Aorta (tissue), 5 donors: ENCODE measurements at places on chromosomes 1 and 21. TPM values are rescaled to one million over a fixed set of nuclear protein-coding genes. Genes with fewer than 3 reads are reported as not detected.
A peak's percentile ranks its signal among the peaks of the same experiment; 100 is the strongest.

TMEM9 gene
- polyA plus RNA-seq = 77.7 TPM

DNA sequence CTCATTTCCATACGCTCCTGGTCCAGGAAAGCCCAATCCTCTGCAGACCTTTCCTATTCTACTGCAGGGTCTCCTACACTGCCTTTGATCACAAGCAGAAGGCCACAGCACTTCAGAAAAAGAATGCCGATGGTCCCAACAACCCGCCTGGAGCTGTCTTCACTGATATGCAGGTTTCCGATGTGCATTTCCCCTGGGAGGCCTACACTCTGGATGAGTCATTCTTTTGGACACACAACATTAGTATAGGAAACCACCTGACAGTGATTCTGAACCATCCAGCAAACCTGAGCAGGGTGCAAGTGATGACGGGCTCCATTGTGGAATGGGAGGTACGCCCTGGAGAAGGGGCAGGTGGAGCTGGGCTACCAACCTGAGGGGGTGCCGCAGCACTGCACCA lies 15.0 kb downstream of the PCAT6 start:
- DNase-seq = no peak

DNA sequence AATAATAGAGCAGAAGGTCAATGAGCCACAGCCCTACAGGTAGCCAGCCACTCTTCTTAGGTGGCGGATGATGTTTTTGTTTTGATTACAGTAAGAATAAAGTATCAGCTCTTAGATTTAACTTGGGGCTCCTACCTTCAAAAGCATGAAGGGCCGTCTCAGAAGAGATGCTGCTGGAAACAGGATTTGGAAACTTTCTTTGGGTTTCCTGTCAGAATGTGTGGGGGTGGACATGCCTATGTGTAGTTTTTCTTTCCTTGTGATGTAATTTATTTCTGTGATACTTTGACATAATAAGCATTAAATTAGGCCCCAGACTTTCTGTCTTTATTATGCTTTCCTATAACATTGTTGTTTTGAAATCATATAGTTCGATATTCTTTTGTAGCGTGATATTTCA lies 1.5 kb downstream of the RAP1A start:
- DNase-seq = no peak

CFAP74 gene
- not detected for polyA plus RNA-seq

GRCh38 chr1:62637392-62638105 lies 40.2 kb downstream of the ANGPTL3 start:
- DNase-seq = no peak

DNA sequence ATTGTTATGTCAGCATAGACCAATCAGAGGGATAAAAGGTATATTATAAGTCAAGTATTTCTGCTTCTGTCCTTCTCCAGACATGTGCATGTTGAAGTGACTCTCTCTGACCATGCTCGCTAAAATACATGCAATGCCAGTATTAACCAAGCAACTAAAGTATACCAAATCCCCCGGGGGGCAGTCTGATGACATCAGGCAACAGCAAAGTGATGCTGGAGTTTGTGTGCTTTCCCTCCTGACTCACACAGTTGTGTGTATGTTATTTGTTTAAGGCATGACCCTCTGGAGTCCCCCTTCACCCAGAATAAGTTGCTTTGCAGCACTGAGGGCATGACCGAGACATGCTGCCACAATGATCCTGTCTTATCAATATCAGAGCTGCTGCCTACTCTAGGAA lies 2.1 kb downstream of the BRINP2 start:
- DNase-seq = no peak

GRCh38 chr1:93591676-93592550 lies 89.7 kb downstream of the BCAR3 start:
- DNase-seq = no peak

DNA sequence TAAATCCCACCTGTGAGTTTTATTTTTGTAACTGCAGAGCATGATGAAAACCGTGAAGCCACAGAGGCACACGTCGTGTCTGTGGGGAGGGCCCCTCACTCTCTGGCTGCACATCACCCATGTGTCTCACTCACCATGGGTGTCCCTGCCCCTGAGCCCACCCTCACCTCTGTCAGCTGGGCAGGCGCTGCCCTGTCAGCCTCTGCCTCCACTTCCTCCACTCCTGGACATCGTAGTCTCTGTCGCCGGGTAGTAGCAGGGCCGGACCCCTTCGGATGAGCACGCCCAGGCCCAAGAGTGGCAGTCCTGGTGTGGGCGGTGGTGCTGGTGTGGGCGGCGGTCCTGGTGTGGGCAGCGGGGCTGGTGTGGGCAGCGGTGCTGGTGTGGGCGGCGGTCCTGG lies 37.3 kb downstream of the COL18A1 start:
- DNase-seq = peak; percentile 27

- peak; percentile 94 for DNase-seq
These were observed 10.7 kb downstream of the OPTC start for GRCh38 chr1:203504400-203505250.

SH2D2A gene
- 0.38 TPM for polyA plus RNA-seq

GRCh38 chr1:113657556-113658063 lies 101.7 kb downstream of the PHTF1 start:
- DNase-seq = no peak

DNA sequence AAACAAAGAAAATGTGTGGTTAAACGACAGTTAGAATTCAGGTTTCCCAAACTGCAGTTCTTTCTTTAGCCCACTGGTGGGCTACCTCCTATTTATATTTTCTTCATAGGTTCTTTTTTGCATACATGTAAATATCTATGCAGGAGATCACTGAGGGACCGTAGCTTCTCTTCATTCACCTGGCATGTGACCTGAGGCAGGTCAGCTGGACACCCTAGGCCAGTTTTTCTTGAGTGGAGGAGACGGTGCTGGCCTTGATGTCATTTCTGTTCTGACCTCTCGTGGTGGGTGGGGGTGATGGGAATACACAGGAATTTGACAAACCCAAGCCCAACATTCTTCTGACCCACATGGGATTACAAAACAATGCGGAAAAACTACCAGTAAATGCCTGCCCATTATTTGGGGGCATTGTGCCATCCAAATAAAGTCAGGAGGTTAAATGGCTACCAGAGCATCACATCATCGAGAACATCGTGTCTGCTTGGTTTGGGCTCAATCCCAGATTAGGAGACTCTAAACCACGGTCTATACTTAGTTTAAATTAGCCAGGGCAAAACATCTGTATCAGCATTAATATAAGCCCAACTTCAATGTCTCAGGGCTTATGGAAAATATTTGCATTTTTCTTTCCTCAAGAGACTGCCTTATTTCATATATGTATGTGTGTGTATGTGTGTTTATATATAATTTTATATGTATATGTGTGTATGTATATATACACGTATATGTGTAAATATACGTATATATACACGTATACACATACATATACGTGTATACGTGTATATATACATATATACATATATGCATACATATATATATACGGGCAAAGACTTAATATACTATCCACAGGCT lies 7.4 kb upstream of the IRF2BP2 start:
- no peak for DNase-seq

GRCh38 chr1:115295904-115296696 lies 41.9 kb downstream of the NGF start:
- DNase-seq = no peak

- DNase-seq = no peak
These were observed 94.7 kb downstream of the ATP1B1 start for GRCh38 chr1:169201084-169201619.

GRCh38 chr1:115182012-115182715 lies 92.9 kb upstream of the TSPAN2 start:
- no peak for DNase-seq

DNA sequence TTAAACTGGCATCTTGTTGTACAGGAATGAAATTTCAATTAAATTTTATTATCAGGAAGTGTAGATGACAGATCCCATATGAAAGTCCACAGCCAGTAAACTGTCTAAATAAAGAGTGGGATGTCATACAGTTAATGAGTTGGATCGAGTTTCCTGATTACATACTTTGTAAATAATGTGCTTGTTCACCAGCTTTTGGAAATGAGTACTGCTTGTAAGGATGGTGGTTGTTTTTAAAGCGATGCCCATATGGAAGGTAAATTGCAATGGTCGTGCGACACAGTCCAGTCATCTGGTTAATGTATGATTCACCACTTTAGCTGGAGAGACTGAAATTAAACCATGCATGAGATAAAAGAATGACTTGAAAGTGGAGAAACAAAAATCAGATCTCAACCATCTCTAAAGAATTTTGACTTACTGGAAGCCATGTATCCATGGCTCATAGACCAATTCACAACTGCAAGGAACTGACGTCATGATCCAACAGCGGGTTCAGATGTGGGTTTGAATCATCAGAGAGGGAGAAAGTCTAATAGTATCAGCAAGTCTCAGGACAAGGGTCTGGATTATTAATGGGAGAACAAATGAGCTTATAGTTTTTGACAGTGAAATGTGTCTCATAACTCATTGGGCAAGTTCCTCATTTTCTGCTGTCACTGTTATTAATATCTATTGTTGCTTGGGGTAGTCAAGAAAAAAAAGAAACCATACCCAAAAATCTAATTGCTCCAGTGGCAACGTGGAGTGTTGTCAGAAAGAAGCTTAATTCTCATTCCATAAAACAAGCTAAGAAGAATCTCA lies 49.0 kb downstream of the MAP10 start:
- DNase-seq = no peak

ANKRD45 gene
- 0.28 TPM for polyA plus RNA-seq

GRCh38 chr1:116806245-116806644 lies 52.0 kb downstream of the CD2 start:
- no peak for DNase-seq

GRCh38 chr1:212228076-212228475 lies 57.1 kb upstream of the PPP2R5A start:
- DNase-seq = no peak

- DNase-seq = no peak
These were observed 24.1 kb downstream of the EIF4G3 start for GRCh38 chr1:21152423-21153100.

KCTD3 gene
- 20.2 TPM for polyA plus RNA-seq

DNA sequence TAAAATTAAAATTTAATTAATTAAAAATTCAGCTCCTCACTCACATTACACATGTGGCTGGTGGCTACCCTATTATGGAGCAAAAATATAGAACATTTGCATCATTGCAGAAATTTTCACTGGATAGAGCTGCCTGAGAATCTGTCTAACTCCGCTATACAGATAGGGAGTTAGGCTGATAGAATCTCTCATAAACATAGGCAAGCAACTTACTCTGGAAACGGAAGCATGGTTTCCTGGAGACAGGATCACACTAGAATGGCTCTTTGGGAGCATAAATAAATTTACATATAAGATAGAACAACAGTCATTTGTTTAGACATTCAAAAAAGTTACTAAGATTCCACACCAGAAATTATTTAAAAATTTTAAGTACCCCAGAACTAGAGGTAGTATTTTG lies 12.2 kb upstream of the LAMC2 start:
- DNase-seq = no peak

- no peak for DNase-seq
These were observed 6.2 kb downstream of the MTF1 start for GRCh38 chr1:37853157-37853556.

FAM72A gene
- polyA plus RNA-seq = 0.79 TPM

GRCh38 chr1:78913950-78914349 lies 92.6 kb downstream of the ADGRL4 start:
- DNase-seq = no peak

DNA sequence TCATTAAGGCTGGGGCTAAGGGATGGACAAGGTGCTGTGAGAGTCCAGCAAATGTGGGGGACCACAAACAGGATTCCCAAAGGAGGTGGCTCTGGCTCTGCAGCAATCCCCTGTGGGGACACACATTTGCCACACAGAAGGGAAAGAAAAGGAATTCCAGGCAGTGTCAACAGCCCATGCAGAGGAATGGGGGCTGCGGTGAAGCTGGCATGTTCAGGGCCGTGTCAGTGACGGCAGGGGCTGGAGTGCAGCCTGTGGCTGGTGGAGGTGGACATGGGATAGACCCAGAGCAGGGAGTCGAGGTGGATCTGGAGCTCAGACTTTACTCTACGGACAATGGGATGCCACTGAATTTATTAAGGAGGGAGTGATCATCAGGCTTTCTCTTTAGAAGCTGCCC lies 183.2 kb downstream of the TRABD2B start:
- DNase-seq = peak; percentile 43

METTL18 gene
- 5.2 TPM for polyA plus RNA-seq

- DNase-seq = no peak
These were observed 30.1 kb upstream of the IL10 start for GRCh38 chr1:206802401-206802800.

CAPN9 gene
- 6.0 TPM for polyA plus RNA-seq

LRRC7 gene
- polyA plus RNA-seq = 0.13 TPM

S100A7 gene
- polyA plus RNA-seq = not detected

- DNase-seq = no peak
These were observed 14.4 kb downstream of the ZBTB17 start for GRCh38 chr1:15961492-15961891.

RPL11 gene
- polyA plus RNA-seq = 2,209 TPM

DNA sequence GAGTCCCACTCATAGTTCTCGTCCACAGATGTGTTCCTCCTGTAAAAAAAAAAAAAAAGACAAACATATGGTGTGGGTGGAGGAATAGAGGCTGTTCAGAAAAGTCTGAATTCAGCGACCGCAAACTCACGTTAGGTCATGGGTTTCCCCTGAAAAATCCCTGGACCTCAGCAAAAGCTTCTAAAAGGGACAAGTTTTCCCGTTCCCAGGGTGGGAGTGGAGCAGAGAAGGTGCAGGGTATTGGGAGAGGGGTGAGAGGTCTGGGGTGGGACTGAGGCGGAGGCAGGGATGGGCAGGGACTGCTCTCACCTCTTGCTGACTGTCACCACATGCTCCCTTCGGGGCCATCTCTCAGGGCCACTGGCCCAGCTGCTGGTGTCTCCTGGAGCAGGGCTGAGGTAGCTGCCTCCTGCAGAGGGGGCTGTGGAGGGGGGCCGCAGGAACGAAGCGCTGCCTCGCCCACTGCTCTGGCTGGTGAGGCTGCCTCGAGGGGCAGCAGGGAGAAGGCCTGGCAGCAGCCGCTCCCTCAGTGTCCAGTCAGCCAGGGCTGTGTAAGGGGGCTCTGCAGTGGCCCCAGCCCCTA lies 2.6 kb upstream of the TAGLN2 start:
- DNase-seq = no peak

DNA sequence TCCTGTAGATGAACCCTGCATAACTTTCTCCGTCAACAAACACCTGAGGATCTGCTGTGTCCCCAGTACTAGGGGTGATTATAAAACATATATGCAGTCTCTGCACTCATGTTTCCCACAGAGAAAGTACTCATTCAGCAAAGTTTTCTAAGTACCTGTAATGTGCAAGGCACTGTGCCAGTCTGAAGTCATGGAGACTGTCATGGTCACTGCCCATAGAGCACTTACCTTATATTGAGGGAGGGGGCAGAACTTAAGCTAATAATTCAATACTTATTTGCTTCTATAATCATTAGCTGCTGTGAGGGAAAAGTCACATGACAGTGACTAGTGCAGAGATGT lies 41.2 kb downstream of the MAP3K21 start:
- DNase-seq = no peak

- DNase-seq = no peak
These were observed 283.3 kb downstream of the CAMTA1 start for GRCh38 chr1:7068552-7068951.

OR14K1 gene
- not detected for polyA plus RNA-seq
